Esophagus squamous epithelium (tissue), 5 donors: ENCODE measurements at places on chromosomes 1 and 21. TPM values are rescaled to one million over a fixed set of nuclear protein-coding genes. Genes with fewer than 3 reads are reported as not detected.

DNA sequence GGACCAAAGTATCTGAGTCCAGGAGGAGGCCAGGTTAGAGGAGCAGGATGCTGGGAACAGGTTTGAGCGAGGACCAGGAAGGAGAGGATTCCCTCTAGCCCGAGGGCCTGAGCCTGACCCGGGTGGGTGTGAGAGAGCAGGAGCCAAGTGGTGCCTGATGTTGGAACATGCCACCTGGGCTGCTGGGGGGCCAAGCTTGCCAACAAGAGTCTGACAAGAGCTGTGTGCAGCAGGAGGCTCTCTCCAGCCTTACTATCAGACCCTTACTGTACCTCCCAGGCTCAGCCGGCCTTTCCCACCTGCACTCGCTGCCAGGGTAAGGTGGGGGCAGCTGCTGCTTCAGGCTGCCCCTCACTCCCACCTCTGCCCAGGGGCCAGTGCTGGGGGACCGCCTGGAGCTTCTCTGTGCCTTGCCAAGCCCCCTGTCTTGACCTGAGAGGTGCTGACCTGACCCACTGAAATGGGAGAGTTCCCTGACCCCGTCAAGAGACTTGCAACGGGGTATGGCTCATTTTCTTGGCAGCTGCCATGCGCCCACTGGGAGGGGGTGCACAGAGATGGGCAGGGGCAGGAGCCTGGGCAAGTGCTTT, 159.6 kb upstream of the VAMP3 start:
- DNase-seq: no peak

The GPR37L1 gene
- total RNA-seq: not detected

The TMEM167B gene
- total RNA-seq: 21.4 TPM

The UBE4B gene
- total RNA-seq: 45.0 TPM

DNA sequence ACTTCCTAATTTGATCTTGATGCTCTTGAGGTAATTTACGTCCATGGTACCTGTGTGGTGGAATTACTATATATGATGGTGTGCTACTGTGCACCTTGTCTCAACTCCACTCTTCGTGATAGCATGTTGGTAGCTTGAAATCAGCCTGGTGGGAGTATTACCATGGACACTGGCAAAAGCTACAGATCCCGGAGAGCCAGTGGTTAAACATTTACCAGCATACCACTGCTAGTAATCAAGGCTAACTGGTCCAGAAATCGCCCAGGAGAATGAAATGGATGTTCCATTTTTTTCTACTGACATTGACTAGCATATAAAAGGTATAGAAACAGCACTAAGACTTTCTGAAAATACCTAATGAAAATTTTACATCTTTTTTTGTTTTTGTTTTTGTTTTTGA, 30.6 kb downstream of the ELK4 start:
- no peak for DNase-seq

DNA sequence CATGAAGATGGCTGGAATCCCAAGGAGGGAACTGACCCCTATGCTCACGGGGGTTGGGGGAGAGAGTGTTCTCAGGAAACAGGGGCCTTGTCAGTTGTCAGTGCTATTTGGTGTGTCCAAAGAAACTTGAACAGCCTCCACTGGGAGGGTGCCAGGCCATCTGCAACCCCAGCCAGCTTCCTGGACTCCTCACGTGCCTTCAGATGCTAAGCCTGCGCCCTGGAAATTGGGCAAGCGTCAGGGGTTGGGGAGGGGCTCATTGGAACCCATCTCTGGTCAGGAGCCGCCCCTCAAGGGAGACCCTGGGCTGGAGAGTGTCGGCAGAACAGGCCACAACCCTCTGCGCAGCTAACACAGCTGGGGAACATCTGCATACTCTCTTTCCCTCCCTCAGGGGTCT, 13.1 kb upstream of the LHX4 start:
- no peak for DNase-seq

- no peak for DNase-seq
These were observed 5.8 kb upstream of the LORICRIN start for GRCh38 chr1:153253693-153254092.

The ERICH3 gene
- not detected for total RNA-seq

- no peak for DNase-seq
These were observed 582.7 kb downstream of the PTPRC start for GRCh38 chr1:199221371-199222150.

- DNase-seq: no peak
These were observed 192.3 kb downstream of the ZNF326 start for GRCh38 chr1:90187323-90187585.

GRCh38 chr21:43343095-43343991, 83.6 kb downstream of the SIK1 start:
- DNase-seq: no peak

- DNase-seq: no peak
These were observed 53.3 kb downstream of the TAS1R2 start for GRCh38 chr1:18805925-18806849.

- no peak for DNase-seq
These were observed 200.4 kb downstream of the HMCN1 start for GRCh38 chr1:185934476-185935189.

GRCh38 chr1:54884135-54884586, 2.8 kb downstream of the DHCR24 start:
- no peak for DNase-seq

The PHGDH gene
- total RNA-seq: 48.1 TPM

DNA sequence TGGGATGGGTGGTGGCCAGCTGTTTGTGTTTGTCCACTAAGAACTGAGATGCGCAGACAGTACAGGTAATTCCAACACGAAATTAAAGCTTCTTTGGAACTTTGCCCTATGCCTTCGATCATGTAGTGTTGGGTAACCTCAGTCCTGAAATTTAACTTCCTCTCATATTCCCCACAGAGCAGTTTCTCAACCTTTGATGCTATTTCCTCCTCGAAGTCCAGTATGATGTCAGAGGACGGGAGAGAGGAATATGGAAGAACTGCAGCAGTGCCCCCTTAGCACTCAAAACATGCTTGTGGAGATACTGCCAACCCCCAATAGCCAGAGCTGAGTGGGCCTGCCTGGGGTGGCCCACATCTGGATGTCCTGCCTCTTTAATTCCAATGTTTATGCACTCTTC, 3.6 kb downstream of the LPAR3 start:
- DNase-seq: no peak

GRCh38 chr1:209911746-209912145, 26.3 kb upstream of the SYT14 start:
- no peak for DNase-seq

The LRRC3 gene
- 2.9 TPM for total RNA-seq

The LCK gene
- 1.2 TPM for total RNA-seq

- no peak for DNase-seq
These were observed 569 bp downstream of the FALEC start for GRCh38 chr1:150516050-150516591.

The CTSS gene
- 19.7 TPM for total RNA-seq

The SHISA4 gene
- 12.3 TPM for total RNA-seq

- DNase-seq: no peak
These were observed 43.9 kb upstream of the LAMC2 start for GRCh38 chr1:183142171-183142570.

The WDR64 gene
- not detected for total RNA-seq

- no peak for DNase-seq
These were observed 2022.8 kb downstream of the NCAM2 start for GRCh38 chr21:23020969-23021368.

- DNase-seq: no peak
These were observed 4.1 kb downstream of the RUNX3 start for GRCh38 chr1:24925963-24926362.

- DNase-seq: no peak
These were observed 2.2 kb upstream of the FHAD1 start for GRCh38 chr1:15244813-15245212.

The ATAD3C gene
- 0.11 TPM for total RNA-seq

GRCh38 chr1:199173356-199173755, 534.5 kb downstream of the PTPRC start:
- DNase-seq: no peak

- DNase-seq: no peak
These were observed 999 bp downstream of the THAP3 start for GRCh38 chr1:6625584-6626149.

DNA sequence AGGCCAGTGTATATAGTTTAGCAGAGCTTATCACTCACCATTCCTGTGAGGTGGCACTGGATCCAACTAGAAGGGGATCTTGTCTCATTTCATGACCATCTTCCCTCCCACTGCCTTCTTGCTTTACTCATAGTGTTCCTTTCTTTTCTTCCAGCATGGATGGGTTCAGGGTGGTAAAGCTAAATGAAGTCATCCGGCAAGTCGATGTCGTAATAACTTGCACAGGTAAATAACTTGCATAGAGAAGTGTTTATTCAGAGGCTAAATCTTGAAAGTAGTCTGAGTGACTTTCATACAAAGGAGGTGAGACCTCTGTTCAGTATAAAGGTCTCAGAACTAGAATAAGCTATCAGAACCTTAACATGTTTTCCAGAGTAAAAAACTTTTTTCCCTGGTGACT, 16.6 kb upstream of the STRIP1 start:
- no peak for DNase-seq

- no peak for DNase-seq
These were observed 32.1 kb downstream of the TGFB2 start for GRCh38 chr1:218377143-218377660.

- no peak for DNase-seq
These were observed 539.5 kb downstream of the MATN1 start for GRCh38 chr1:30183895-30184294.

The INSRR gene
- total RNA-seq: not detected

DNA sequence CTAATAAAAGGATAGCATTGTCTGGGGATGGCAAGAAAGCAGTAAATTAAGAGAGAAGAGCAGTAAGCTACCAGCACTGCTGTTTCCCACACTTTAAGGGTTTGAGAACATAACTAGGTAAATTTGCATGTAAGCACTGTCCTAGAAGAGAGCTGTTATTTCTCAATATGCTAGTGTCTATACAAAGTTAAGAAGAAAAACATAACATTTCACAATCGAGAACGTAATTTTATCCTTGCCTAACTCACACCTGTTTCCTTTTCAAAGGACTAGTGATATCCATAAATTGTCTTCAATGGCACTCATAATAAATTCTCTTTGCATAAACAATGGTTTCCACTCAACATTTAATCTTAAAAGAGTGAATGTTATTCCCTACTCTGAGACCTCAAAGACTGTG, 576.0 kb downstream of the PTBP2 start:
- no peak for DNase-seq

The KIF26B gene
- 0.95 TPM for total RNA-seq

- no peak for DNase-seq
These were observed 7.4 kb upstream of the B3GALNT2 start for GRCh38 chr1:235511470-235512240.

- DNase-seq: no peak
These were observed 31.9 kb downstream of the MROH9 start for GRCh38 chr1:170967042-170967910.

GRCh38 chr21:16605597-16605996, 875.8 kb downstream of the USP25 start:
- no peak for DNase-seq

DNA sequence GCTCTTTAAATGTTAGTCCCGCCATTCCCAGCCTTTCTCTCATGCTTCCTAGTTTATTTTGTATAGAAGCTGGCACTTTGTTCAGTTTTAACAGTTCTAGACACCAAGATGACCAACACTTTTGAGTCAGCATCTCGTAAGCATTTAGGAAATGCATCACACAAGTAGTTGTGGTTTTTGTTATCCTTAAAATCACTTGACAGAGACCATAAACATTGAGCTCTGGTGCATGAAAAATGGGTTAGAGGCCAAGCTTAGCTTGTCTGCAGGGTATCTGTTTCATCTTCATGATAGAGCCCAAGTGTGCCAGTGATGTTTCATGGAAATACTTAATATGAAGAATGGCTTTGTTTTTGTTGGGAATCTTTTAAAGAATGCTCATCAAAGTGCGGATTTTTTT, 159.7 kb downstream of the DISP1 start:
- no peak for DNase-seq

DNA sequence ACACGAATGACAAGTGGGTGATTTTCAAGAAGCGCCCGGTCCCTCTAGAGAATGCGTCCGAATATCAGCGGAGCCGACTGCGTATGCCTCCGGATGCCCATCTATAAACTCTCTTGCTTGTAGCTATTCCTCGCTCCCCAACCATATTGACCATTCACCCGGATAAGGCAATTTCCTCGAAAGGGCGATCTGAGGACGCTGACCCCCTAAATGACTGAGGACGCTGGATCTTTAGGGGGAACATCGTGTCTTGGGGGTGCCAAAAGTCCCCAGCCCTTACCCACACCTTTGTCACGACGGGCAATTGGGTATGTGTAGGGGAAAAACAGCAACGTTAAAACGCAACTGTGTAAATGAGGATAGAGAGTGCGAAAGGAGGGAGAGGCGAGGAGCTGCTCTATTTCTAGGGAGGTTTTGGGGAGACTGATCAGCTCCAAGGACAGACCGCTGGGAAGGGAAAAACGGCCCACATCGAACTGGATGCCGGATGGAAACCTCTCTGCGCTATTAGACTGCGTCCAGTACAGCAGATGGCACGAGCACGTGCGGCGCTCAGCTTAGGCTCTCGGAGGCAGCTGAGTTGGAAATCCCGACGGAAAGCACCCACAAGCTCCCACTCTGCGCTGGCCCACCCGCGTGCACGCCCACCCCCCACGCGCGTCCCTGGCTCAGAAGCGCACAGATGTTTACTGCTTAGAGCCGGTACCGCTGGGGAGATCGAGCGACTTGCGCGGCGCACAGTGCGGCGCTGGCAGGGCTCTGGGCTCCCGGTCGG, 2.9 kb upstream of the PRRX1 start:
- no peak for DNase-seq

DNA sequence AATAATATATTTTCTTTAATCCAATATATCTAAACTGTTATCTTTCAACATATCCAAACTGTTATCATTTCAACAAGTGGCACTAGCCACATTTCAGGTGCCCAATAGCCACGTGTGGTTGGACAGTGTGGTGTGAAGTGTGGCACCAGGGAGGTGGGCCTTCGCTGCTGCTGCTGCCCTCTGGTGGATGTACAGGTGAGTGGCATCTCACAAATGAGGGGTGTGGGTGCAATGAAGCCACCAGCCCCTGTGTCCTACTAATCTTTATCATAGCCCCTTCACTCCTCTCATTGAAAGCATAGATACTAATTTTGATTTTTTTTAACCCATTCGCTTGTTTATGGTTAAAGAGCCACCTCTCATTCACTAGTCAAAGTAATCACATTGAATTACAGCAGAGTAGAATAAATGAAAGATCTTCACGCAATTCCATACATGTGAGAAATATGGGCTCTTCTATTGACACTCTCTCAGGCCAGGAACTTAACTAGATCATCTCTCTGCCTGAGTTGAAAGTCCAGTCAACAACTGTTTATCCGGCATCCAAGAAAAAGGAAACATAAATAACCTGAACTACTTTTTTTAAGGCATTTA, 499.2 kb downstream of the OMA1 start:
- DNase-seq: no peak

- no peak for DNase-seq
These were observed 41.7 kb upstream of the DISC1 start for GRCh38 chr1:231584921-231585320.

The RAB3B gene
- total RNA-seq: not detected

GRCh38 chr1:16250524-16251251, 13.7 kb upstream of the CPLANE2 start:
- no peak for DNase-seq

DNA sequence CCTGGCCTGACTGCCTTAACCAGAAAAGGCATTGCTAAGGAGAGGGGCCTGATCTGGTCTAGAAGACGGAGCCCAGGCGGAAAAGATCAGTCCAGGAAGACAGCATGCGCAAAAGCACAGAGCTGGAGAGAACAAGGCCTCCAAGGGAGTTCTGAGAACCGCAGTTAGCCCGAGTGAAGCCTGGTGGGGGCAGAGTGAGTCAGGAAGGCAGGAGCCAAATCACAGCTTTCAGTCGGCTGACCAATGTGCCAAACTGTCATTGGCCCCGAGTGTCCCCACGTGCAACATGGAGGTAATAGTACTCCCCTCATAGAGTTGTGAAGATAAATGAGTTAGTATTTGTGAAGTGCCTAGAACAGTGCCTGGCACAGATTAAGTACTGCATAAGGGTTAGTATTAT, 1.2 kb upstream of the TSPAN2 start:
- no peak for DNase-seq

The GPR25 gene
- total RNA-seq: not detected

The HP1BP3 gene
- 151 TPM for total RNA-seq
